Foreskin keratinocyte (primary cell): ENCODE measurements at places on chromosomes 5 and 9.

DNA sequence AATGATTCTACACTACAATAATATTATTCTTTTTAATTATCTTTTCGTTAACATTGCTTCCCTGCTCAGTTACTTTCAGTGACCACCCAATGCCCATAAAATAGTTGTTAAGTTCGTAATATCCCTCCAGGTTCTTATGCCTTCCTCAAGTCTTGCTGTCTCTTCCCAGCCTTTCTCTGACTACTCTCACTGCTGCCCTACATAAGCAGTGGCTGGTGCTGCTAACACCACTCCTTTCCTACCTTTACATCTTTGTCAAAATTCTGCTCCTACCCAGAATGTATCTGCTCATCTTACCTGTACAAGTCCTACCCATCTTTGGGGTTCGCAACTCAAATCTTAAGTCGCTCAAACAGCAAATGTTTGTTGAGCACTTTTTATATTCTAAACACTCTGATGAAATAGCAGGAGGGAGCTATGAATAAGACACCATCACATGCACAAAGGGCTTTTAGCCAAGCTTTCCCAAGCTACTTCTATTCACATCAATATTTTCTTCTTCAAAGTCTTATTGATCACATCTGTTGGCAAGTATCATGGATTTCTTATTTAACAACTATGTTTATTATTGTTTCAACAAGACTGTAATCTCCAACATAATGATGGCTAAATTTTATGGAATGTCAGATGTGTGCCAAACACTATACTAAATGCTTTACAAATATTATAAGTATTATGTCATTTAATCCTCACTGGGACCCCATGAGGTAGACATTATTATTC, 29.5 kb downstream of the SLC25A46 start:
- no peak for DNase-seq

DNA sequence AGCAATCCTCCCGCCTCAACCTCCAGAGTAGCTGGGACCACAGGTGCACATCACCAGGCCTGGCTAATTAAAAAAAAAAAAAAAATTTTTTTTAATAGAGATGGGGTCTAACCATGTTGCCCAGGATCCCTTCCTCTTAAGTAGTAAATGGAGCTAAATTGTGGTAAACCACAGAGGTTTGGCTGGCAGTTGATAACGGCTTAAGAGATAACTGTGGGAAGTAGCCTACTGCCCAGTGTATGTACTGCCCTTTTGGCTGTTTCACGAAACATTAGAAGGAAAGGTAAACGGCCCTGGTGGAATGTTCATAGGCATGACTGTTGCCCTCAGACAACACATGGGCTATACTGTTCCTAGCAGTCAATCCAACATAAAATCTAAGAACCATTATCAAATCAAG, 44.4 kb downstream of the HMGCR start:
- no peak for DNase-seq

GRCh38 chr5:159893040-159893695, 23.1 kb upstream of the ADRA1B start:
- no peak for DNase-seq

- no peak for DNase-seq
These were observed 162.9 kb upstream of the PLPPR1 start for GRCh38 chr9:100865648-100866047.

DNA sequence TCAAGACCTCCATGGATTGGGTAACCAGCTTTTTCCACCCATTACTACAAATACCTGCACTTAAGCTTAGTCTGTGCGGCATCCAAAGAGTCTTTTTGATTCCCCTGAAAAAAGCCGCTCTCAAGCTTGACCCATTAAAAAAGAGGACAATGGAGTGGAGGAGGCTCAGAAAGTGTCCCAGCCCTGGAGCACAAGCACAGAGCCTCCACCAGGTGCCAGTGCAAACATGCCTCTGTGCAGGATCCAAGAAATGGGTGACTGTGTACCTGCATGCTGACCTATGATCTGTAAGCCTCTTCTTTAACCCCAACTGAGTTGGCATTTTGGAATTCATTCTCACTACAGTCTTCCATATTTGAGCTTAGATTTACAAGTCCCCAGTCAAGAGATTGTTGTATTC, 168.3 kb upstream of the TLE4 start:
- no peak for DNase-seq
